ENCODE measurements at places on chromosomes 12 and 14.

DNA sequence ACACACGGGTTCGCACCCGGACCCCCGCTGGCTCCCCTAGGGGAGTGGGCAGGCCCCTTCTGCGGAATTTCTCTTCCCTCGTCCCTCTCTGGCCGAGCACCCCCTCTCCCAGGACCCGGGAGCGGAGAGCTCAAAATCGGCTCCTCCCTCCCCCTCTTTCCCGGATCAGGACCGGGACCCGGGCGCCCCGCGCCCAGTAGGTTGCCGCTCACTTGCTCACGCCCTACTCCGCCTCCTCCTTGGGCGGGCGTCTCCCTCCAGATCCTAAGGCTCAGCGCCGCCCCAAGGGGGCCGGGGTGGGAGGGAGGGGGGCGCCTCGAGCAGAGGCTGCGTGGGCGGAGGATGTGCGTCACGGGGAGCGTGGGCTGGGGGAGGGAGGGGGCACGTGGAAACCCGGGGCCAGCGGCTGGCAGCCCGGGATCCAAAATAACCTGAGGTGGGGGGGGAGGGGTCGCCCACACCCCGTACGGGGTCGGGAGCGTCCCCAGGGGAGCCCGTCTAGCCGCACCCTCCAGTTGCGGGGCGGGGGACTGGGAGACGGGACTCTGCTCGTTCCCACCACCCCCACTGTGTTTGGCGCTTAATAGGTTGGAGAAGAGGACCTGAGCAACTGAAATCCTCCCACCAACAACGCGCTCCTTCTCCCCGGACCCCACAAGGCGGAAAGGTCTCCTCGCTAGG, 1.8 kb upstream of the NAB2 start:
- peak; percentile 97 for DNase-seq

DNA sequence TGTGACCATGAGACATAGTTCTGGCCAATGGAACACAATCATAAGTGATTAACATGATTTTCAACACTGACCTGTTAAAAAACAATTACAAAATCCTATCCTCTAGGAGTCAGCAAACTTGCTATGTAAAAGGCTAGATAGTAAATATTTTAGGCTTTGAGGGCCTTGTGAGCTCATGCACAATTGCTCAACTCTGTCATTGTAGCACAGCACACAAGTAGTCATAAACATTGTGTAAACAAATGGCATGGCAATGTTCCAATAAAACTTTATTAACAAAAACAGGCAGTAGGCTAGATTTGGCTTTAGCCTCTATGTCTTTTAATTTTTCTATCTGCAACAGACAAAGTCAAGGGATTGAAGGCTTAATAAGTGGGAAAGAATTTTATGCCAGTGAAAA, 350.7 kb downstream of the C12orf50 start:
- DNase-seq, result no peak

DNA sequence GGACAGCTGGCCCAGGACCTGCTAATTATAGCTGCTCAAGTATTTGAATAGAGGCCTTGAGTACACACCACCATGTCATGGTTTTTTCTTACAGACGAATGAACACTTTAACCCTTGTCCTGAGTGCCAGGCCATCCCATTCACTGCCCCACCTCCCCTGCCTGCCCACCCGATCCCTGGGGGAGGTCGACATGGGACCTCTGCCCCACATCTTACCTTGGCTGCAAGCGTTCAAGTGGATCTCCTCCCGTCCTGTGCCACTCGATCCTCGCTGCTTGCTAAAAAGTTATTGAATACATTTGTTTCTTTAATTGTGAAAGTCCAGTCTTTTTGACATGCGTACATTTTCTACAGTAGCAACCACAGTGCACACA, 10.3 kb downstream of the RTL1 start:
- DNase-seq, result no peak

DNA sequence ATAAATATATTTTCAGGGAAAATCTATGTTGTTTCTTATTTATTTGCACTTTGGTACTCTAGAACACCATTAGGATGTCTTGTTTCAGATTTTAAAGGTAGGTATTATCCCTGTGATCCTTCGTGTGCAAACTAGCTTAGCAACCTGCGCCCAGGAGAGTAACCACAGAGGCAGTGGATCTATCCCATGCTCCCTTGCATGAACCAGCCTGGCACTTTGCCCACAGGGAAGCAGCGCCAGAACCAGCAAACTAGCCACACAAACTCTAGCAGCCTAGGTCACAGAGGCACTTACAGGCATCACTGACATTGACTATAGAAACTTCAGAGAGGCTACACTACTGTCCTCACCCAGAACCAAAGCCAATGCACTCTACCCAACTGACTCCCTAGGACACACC, 76.1 kb downstream of the TSHR start:
- no peak for DNase-seq

GRCh38 chr12:116861320-116861719, 19.9 kb downstream of the HRK start:
- DNase-seq, result peak; percentile 74

GRCh38 chr12:51591016-51591901, at the start of gene SCN8A:
SCN8A (plus strand) TSS chr12:51591233; CDS start chr12:51662818, 71,585 bp downstream.
- DNase-seq, result peak; percentile 58

GRCh38 chr12:20342111-20342510, 26.2 kb upstream of the PDE3A start:
- DNase-seq, result peak; percentile 7

DNA sequence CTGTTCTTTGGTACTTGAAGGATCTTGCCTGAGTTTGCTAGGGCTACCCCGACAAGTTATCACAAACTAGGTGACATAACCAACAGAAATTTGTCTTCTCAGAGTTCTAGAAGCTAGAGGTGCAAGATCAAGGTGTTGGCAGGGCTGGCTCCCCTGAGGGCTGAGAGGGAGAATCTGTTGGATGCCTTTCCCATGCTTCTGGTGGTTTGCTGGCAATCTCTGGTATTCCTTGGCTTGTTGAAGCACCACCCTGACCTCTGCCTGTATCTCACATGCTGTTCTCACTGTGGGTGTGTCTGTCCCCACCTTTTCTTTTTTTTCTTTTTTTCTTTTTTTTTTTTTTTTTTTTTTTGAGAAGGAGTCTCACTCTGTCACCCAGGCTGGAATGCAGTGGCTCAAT, 81.2 kb downstream of the VCPKMT start:
- DNase-seq, result no peak

All from MG63 (cell line).